ENCODE measurements at places on chromosomes 5 and 9. TPM values are rescaled to one million over a fixed set of nuclear protein-coding genes. Genes with fewer than 3 reads are reported as not detected.

Gene PRDM9
- total RNA-seq: not detected

Gene CMYA5
- total RNA-seq: 3.3 TPM

Gene ITK
- 2.7 TPM for total RNA-seq

- DNase-seq: no peak
Measured at GRCh38 chr5:167217097-167217743, 1074.2 kb upstream of the WWC1 start.

- no peak for DNase-seq
Measured at GRCh38 chr5:54837093-54837492, 148.3 kb downstream of the ESM1 start.

GRCh38 chr9:131734781-131735180 lies 5.1 kb downstream of the RAPGEF1 start:
- DNase-seq: no peak

- DNase-seq: no peak
Measured at GRCh38 chr5:169886033-169886432, 94.3 kb downstream of the INSYN2B start.

DNA sequence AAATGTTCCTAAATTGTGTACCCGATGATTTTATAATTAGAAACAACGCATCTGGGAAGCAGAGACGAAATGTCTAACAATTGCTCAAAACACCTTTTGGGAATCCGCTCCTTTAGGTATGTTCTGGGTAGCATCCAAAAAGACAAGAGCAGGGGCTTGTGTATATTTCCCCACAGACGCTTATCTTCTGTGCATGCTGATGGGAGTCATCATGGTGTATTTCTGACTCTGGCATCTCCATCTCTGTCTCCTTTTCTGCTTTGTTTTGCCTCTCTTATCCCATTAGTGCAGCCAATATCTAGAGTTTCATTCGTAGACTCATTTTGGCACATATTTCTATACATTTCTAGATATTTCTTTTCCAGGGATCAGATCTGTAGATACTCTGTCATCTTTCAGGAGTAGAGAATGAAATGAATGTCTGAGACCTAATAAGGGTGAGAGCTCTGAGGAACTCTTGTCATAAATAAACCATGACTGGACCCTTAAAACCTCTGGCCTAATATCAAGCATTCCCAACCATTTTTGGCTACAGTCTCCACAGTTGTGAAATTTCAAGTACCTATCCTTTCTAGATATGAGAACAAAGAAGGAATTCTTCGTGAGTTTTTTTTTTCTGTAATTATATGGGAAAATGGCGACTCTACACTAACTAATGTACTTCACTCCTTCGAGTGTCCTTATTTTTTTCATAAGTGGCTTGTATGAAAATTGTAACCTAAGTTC lies 508.2 kb downstream of the ACTL7B start:
- no peak for DNase-seq

Gene PCDHGB2
- total RNA-seq: 5.7 TPM

GRCh38 chr9:69292078-69292477 lies 32.9 kb upstream of the ENTREP1 start:
- DNase-seq: no peak

GRCh38 chr9:93100276-93100636 lies 4.2 kb downstream of the CARD19 start:
- DNase-seq: peak; percentile 32

Gene PCDHGA3
- total RNA-seq: 0.43 TPM

Gene GMCL2
- total RNA-seq: not detected

GRCh38 chr5:147530530-147531389 lies 20.9 kb upstream of the DPYSL3 start:
- no peak for DNase-seq

- peak; percentile 22 for DNase-seq
Measured at GRCh38 chr9:27645161-27645840, 72.0 kb upstream of the C9orf72 start.

DNA sequence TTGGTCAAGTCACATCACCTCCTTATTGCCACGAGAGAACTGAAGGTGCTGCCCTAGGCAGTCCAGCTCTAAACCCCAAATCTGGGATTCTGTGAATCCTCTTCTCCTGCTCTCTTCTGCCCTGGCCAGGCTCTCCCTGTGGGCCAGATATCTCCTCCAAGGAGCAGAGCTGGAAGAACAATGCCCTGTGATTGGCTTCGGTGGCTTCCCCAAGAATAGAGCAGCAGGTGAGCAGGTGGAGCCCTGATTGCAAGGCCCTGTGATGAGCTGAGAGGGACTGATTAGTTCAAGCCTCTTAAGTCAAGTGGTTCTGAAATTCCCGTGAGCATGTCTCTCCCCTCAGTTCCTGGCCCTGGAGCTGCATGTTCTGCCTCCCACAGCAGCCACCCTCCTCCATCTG lies 175.3 kb upstream of the BRINP1 start:
- no peak for DNase-seq

- no peak for DNase-seq
Measured at GRCh38 chr9:127209220-127209619, 55.4 kb upstream of the GARNL3 start.

DNA sequence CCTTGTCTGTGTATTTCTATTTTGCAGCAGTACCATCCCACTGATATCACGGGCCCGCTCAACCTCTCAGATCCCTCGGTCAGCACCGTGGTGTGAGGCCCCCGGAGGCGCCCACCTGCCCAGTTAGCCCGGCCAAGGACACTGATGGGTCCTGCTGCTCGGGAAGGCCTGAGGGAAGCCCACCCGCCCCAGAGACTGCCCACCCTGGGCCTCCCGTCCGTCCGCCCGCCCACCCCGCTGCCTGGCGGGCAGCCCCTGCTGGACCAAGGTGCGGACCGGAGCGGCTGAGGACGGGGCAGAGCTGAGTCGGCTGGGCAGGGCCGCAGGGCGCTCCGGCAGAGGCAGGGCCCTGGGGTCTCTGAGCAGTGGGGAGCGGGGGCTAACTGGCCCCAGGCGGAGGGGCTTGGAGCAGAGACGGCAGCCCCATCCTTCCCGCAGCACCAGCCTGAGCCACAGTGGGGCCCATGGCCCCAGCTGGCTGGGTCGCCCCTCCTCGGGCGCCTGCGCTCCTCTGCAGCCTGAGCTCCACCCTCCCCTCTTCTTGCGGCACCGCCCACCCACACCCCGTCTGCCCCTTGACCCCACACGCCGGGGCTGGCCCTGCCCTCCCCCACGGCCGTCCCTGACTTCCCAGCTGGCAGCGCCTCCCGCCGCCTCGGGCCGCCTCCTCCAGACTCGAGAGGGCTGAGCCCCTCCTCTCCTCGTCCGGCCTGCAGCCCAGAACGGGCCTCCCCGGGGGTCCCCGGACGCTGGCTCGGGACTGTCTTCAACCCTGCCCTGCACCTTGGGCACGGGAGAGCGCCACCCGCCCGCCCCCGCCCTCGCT lies 1.9 kb downstream of the LRRC26 start:
- peak; percentile 80 for DNase-seq

- no peak for DNase-seq
Measured at GRCh38 chr5:171162596-171162995, 146.5 kb upstream of the TLX3 start.

- DNase-seq: peak; percentile 85
Measured at GRCh38 chr9:94157050-94157801, 73.0 kb downstream of the PTPDC1 start.

Gene C7
- 44.1 TPM for total RNA-seq

DNA sequence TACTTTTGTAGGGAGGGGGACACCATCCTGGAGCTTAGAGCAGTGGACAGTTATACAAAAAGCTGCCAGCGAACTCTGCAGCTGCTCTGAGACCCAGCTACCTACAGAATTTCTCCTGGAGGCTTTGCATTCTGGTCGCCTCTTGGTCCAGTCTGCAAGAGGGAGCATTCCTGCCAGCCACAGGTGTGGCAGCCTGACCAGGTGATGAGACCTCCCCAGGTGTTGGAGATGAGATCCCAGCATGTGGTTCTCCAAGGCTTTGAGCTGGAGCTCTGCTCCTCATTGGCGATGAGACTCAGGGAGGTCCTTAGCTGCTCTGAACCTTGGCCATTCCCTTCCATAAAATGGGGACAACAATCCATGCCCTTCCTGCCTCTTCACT lies 69.3 kb downstream of the RGS3 start:
- DNase-seq: no peak

GRCh38 chr9:82998409-82998808 lies 64.5 kb downstream of the RASEF start:
- no peak for DNase-seq

DNA sequence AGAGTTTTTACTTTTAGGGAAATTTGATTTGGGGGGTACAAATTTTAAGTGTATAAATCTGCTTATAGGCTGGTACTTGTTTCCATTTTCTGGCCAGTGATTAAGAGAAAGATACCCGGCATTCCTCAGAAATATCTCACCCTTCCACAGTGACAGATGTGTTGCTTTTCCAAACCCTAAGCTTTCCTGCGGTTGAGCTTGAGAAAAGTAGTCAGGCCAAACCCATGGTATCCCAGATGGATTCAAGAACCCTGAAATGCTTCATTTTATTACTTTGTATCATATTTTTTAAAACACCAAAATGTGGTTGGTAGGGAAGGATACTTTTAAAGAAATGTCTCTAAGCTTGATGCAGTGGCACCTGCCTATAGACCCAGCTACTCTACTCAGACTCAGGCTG lies 23.5 kb downstream of the SPTAN1 start:
- no peak for DNase-seq

DNA sequence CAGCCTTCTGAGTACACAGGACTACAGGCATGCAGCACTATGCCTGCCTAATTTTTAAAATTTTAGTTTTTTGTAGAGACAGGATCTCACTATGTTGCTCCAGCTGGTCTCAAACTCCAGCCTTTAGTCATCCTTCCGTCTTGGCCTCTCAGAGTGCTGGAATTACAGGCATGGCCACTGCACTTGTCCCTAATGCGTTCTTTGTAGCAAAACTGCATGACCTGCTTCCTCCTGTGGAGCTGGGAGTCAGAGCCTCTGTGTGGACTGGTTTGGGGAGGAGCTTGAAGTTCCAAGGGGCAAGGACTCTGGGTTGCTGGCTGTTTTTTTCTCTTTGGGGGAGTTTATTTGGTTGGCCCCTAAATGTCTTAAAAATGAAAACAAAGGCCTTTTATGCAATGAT lies 22.7 kb upstream of the ANKRD34B start:
- no peak for DNase-seq

DNA sequence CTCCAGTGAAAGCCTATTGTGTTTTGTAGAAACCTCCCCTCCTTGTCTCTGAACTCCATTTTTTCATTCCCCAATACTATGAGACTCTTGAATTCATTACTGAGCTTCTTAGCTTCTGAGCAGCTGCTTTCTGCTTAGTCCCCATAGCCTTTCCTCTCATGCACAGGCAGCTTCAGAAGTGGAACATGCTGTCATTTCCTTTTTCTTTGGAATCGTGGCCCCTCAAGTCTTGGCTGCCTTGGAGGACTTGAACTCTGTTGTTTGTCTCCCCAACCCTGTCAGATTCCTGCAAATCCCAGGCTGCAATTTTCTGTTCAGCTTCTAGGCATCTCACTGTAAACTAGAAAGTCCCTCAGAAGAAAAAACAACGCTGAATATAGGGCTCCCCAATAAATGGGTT lies 268.5 kb downstream of the ARRDC3 start:
- no peak for DNase-seq

DNA sequence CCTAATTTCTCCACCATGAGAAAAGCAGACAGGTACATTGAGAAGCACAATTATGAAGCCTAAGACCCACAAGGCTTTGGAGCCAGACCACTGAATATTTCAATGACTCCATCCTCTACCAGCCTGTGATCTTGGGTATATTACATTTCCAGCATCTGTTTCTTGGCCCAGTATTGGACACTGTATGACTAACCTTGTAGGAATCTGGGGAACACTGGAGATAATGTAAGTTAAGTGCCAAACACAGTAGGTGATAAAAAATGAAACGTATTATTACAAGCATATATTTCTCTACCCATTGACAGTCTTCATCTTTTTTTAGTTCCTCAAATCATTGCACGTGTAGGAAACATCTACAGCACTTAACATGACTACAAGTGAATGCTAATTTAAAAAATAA lies 28.6 kb upstream of the FEM1C start:
- DNase-seq: no peak

Gene ORM2
- 1.0 TPM for total RNA-seq

- no peak for DNase-seq
Measured at GRCh38 chr5:169202969-169203368, 98.0 kb downstream of the SLIT3 start.

GRCh38 chr9:98902516-98902915 lies 41.2 kb upstream of the COL15A1 start:
- no peak for DNase-seq

Gene SHLD3
- total RNA-seq: 2.8 TPM

DNA sequence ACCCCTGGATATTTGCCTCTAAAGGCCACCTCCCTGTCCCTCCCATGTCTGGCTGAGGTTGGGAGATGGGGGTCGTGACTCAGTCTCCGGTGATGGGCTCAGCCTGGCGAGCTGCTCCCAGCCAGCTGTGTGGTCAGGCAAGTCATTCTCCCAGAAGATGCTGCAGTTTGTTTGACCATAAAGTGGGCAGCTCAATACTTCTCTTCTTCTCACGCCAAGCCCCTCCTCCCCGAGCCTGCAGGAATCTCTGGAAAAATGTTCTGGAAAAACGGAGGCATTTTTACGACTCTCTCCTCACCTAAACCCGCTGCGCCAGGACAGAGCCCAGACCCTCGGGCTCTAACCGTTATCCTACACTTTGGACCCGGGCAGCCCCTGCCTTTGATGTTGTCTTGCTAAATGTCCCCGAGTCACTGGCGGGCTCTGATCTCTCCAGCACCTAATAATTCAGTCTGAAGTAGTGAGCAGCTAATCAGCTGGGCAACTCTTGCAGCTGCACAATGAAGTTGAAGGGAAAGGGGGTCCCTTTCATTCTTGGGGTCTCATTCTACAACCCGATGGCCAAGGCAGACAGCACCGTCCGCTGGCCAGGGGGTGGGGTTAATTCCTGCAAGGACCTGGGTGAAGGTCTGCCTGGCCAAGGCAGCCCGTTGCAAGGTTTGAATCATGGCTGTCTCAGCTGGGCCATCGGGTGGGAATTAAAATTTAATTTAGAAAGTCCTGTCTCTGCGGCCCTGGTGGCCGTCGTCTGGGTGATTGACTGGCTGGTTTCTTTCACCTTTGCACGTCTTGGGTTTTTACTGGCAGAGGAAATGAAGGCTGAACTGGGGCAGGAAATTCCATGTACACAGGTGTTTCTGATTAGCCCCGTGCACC lies 12.3 kb downstream of the DCANP1 start:
- no peak for DNase-seq

Gene NPDC1
- 78.6 TPM for total RNA-seq

DNA sequence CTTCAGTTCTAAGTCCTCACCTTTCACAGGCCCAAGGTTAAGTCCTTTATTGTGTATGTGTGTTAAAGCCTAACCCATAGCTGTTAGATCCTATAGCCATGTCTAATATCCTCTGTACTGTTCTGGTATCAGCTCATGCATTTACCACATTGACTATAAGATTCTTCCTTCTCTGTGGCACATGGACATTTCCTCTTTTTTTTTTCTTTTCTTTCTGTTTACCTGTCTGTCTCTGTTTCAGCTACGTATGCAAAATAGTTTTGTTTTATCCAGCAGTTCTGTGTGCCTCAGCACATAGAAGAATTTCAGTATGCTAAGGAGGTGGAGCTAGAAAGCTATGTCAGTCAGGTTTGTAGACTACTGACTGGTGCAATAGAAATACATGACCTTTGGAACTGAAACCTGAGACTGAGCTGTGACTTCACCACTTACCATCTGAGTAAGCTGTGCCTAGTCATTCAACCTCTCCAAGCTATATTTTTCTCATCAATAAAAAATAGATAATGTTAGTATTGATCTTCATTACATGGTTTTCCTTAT lies 155.6 kb upstream of the VLDLR start:
- DNase-seq: no peak

Gene MXD3
- total RNA-seq: 19.4 TPM

GRCh38 chr5:133333326-133334150 lies 278.8 kb downstream of the FSTL4 start:
- no peak for DNase-seq

Data from mucosa of descending colon (tissue), 3 donors.